ENCODE measurements at places on chromosomes 3 and 15.

DNA sequence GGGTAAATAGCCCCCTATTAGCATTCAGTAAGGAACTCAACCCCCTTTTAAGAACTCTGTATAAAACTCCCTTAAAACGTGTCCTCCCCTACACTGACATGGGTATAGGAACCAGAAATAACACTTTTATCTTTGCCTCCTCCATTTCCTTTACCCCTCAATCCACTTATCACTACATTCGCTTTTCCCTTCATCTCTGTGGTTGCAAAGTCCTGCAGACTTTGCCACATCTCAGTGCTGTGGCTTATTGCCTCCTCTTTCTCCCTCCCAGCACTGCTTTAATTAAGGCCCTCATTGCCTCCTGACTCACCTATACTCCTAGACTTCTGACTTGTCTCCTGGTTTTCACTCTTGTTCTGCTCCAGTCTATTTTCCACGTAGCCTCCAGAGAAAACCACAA, 94.3 kb upstream of the GADL1 start:
- DNase-seq, result peak; percentile 69

DNA sequence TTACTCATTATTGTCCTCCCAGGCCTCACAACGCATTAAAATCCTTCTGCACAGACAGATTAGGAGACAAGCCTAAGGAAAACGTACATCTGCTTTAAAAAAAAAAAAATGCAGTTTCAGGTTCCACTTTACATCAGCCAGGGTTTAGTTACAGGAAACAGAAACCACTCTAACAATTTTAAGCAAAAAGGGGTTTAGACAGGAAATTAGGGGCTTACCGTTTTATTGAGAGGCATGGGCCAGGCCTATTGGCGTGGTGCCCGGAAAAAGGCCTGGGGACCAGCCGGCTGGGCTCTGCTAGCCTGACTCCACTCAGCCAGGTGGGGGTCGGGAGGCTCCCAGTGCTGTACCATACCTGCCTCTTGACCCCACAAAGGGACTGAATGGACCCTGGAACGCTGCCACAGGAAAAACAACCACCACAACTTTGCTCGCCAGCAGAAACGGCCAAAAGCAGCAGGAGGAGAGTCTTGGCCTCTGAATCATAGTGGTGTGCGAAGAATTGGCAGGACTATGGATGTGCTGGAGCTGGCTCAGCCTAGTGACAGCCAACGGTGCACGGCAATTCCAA, 124.3 kb downstream of the CHSY1 start:
- DNase-seq, result peak; percentile 81

DNA sequence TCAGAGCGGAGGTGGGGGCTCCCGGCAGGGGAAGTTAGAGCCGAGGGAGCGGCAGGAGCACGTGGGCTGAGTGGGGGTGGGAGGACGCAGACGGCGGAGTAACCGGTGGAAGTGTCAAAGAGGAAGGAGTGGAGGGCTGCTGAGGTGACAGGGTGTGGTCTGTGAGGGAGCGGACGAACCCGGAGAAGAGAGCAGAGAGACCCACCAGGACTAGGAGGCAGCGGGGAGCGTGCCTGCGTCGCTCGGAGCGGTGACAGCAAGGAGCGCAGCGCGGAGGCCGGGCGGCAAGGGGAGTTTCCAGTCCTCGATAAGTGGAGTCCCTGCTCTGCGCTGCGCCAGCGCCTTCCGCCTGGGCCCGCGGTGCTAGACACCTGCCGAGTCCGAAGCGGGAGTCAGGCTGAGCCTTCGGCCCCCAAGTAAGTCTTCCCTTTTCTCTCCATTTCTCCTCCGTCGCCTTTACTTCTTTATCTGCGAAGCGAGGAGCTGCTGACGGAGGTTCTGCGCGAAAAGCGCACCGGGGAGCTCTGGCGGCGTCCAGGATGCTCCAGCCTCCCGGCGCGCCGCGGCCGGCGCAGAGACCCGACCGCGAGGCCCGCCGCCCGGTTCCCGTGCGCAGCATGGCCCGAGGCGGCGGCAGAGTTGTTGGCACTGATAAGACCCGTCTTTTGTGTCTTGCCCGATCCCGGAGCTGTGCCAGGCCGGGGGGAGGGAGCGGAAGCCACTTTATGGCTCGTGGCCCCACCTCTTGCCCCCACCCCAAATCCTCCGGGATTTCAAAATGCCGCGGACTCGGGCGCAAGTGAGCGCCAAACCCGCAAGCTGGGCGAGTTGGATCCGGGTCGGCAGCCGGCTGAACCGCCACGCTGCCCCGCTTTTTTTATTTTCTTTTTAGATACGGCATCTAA, 533.0 kb upstream of the SEMA6D start:
- DNase-seq, result no peak

DNA sequence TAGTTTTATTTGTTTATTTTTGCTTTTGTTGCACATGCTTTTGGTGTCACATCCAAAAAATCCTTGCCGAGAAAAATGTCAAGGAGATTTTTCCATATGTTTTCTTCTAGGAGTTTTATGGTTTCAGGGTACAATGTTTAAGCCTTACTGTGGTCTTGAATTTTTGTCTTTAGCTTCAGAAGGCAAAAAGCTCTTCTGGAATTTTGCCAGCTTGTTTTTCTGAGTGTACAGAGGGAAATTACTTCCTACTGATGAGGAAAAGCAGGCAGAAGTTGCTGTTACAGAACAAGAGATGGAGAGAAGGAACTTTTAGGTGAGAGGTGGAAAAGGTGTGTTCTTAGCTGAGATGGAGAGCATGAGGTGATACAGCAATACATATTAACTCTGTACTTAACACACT, 59.6 kb downstream of the UBE2E2 start:
- DNase-seq, result no peak

DNA sequence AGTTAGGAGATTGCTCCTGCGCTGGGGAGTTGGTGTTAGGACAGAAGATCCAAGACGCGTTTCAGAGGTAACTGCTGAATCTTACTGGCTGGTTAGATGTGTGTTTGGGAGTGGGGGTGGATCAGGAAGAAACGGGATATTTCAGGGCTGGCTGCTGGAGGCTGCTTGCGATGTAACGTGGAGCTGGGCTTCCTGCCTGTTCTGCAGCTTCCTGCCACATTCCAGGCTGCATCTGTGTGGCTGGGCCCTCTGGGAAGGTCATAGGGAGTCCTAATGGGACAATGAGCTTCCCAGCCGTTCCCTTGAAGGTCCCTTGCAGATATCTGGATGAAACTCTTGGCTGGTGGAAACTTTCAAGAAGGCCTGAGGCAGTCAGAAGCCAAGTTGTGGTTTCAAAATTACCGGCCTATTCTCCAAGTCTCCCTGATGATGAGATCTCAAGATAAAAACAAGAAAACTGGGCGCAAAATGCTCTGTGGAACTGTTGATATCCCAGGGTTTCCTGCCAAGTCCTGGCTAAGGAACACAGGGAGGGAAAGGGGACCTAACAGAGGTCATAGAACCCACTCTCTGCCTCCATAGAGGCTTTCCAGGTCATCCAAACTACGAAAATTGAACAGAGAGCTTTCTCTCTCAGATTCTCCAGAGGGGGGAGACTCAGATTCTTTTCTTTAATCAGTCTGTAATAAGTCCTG, 67.0 kb downstream of the NOX5 start:
- DNase-seq, result no peak

DNA sequence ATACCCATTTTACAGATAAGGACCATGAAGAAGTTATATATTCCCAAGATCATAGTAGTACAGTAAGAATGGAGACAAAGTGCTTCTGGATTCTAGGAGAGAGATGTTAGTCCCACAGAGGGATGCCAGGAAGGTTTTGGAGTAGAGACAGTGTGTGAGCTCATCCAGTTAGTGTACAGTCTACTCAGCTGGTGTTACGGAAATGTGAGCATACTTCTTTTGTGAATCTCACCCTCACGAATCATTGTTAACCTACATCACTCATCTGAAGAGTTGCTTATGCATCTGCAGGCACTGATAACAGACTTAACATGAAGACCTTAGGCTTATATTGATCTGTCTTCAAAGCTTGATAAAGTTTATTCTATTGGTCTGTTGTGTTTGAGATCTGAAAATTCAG, 106.6 kb upstream of the PTPRG start:
- DNase-seq, result no peak

GRCh38 chr15:100690795-100691158, 88.4 kb downstream of the ASB7 start:
- DNase-seq, result no peak

DNA sequence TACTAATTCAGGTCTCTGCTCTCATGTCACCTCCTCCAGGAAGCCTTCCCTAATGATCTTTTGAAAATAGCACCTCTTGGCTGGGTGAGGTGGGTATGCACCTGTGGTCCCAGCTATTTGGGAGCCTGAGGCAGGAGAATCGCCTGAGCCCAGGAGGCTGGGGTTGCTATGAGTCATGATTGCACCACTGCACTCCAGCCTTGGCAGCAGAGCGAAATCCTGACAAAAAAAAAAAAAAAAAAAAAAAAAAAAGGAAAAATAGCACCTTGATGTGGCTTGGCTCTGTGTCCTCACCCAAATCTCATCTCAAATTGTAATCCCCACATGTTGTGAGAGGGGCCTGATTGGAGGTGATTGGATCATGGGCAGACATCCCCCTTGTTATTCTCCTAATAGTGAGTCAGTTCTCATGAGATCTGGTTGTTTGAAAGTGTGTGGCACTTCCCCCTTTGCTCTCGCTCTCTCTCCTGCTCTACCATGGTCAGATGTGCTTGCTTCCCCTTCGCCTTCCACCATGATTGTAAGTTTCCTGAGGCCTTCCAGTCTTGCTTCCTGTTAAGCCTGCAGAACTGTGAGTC, 11.2 kb upstream of the RNU6-1 start:
- no peak for DNase-seq

DNA sequence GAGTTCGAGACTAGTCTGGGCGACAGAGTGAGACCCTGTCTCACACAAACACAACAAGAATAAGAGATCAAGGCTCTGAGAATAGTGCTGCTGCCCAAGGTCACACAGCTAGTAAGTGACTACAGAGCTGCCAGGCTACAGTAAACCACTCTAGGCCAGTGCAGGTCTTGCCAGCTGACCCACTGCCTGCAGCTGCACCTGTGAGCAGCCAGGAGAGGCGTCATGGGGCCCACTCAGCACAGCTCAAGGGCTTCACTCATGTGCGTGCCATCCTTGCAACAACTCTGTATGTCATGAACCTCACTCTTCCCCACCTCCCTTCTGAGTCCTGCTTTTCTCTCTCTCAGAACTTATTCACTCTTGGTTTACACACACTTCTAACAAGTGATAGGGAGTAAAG, 176.7 kb downstream of the SMAD6 start:
- DNase-seq, result no peak

DNA sequence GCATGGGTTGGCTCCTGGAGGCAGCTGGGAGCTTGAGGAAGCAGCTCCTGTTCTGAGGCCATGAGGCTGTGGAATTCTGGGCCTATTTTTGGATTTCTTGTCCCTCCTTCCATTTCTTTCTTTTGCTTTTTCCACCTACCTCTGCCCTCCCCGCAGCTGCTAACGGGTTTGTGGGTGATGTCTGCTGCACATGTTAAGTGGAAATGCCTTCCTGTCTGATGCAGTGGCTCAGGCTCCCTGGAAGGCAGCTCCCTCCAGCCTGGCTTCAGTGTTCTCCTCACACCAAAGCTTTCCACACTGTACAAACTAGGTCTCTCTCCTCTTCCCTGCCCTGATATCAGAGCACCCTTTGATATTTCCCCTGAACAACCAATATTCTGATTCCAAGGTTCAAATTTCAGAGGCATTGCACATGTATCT, 33.8 kb upstream of the ESYT3 start:
- DNase-seq, result no peak

GRCh38 chr3:118587847-118588246, 446.8 kb downstream of the IGSF11 start:
- no peak for DNase-seq

DNA sequence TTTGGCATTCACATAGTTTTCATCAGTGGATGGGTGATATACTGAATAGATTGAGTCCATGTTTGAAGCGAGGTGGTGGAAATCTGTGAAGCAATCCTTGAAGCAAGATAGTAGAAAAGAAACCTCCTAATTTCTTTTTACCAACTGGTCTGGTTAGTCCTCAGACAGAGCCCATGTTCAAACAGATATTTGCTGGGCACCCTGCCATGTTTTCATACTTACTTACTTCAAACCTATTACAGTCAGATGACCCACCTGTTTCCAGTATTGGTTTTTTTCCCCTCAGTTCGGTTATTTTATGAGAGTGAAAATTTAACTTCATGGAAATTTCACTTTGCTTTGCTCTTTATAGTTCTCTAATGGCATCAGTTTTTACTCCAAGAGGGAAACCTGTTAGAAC, 23.7 kb downstream of the EXOSC7 start:
- DNase-seq, result no peak

GRCh38 chr15:77819851-77820728, 187.4 kb upstream of the LINGO1 start:
- no peak for DNase-seq

GRCh38 chr3:53998980-53999379, 107.3 kb upstream of the SELENOK start:
- DNase-seq, result no peak

DNA sequence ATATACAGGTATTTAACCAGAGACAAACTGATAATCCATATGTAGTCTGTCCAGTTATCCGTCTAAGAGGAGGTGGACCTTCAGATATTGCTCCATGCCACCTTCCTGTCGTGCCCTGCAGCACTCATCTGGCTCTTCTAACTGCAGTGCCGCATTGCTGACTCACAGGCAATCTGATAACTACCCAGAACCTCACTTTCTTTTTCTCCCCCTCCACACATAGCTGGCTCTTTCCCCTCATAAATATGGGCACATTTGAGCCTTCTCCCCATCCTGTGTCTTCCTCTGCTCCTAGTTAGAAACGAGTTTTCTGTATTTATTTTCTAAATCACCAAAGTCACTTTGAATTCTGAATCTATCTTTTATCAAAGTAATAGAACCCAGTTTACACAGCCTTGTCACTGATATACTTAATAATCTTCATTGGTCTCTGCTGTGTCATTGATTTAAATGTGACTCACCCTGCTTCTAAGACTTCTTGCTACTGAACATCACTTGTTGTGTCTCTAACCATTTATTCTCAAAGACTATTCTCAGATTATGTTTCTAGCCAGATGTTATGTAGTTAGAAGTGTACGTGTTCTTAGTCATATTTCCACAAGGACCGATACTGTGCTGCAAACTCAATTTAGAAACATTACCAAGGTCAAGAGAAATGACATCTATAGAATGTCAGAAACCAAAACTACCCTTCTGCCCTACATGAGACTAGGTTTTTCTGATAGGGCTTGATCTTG, 17.4 kb upstream of the KCNMB2 start:
- no peak for DNase-seq

- no peak for DNase-seq
Measured at GRCh38 chr3:19190126-19190525, 41.8 kb downstream of the KCNH8 start.
